ENCODE measurements at places on chromosomes 6 and 20.

DNA sequence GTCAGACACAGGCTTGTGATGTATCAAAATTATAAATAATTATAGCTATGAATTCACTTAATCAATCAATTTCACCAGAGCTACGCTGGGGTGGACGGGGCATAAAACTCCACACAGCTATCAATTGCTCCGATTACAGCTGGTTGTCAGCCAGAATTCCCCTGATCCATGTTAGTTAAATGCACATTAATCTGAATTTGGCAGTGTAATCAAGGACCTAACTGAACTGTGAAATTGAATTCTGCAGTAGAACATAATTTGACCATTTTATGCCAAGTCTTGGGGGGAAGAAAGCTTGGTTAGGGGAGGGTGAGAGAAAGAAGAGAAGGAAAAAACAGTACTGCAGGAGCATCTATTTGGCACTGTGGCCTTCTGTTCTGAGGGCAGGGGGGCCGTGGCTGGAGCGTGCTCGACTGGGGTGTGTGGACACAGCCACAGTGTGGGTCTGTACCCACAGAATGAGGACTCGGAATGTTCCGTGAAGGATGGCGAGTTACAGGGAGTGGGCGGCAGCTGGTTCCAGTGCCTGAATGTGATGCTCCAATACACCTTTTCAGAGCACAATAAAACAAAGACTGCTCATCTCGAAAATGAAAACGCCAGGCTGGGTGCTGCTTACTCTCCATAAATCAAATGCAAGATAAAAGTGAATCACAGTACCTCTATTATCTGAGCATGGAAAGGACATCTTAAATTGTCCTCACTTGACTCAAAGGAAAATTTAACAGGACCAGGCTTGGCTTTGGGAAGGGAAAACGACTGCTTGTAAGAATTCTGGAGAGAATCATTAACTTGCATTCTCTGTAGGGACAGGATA is 59.2 kb downstream of the LAMP5 start:
- peak; percentile 1 for DNase-seq

DNA sequence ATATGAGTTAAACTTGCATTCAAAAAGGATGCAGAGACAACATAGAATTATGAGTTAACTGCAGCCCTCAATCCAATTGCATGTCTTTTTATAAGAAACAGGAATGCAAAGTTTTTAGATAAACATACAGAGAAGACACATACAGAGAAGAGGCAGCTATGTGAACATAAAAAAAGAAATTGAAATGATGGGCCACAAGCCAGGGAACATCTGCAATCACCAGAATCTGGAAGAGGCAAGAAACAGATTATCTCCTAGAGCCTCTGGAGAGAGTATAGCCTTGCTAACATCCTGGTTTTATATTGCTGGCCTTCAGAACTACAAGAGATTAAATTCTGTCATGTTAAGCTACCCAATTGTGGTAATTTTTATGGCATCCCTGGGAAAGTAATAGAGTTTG is 257.2 kb upstream of the EYS start:
- DNase-seq, result peak; percentile 64

- DNase-seq, result no peak
Observed at GRCh38 chr6:44423306-44423705, 35.8 kb downstream of the CDC5L start.

DNA sequence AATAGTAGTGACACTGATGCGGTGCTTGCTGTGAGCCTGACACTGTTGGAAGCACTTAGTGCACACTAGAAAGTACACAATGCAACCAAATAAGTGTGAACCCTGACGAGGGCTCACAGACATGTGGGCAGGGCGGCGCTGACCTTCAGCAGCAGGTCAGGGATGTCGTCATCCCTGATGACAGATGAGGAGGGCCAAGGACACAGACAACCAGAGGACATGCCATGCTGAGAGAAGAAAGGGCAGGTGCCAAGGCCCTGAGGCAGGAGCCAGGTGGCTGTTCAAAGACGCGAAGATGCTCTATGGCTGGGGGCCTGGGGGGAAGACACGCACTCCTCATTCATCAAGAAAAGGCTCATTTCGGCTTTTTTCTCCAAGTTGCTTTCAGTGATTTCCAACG is 176.4 kb upstream of the CST7 start:
- no peak for DNase-seq

DNA sequence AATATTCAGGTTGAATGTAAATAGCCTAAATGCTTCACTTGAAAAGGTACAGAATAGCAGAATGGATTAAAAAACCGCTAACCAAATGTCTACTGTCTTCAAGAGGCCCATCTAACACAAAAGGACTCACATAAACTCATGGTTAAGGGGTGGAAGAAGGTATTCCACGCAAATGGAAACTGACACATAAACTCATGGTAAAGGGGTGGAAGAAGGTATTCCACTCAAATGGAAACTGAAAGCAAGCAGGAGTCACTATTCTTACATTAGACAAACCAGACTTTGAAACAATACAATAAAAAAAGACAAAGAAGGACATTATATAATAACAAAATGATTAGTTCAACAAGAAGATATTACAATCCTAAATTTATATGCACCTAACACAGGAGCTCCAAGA is 38.3 kb upstream of the PKIB start:
- no peak for DNase-seq

Data from muscle of leg (tissue), 16 donors.